PC-3 (cell line): ENCODE measurements at places on chromosomes 12 and 14.

GRCh38 chr14:99479906-99480869 lies at the start of gene SETD3:
Gene SETD3 (minus strand): TSS chr14:99480859. CDS start chr14:99465805, 15,054 bp downstream.
- DNase-seq, result peak; percentile 54

- no peak for DNase-seq
Observed at GRCh38 chr12:51160814-51161459, 12.0 kb downstream of the TFCP2 start.

- no peak for DNase-seq
Observed at GRCh38 chr14:80109055-80109454, 102.2 kb downstream of the DIO2 start.

- DNase-seq, result no peak
Observed at GRCh38 chr12:49776858-49777257, 35.5 kb downstream of the TMBIM6 start.

DNA sequence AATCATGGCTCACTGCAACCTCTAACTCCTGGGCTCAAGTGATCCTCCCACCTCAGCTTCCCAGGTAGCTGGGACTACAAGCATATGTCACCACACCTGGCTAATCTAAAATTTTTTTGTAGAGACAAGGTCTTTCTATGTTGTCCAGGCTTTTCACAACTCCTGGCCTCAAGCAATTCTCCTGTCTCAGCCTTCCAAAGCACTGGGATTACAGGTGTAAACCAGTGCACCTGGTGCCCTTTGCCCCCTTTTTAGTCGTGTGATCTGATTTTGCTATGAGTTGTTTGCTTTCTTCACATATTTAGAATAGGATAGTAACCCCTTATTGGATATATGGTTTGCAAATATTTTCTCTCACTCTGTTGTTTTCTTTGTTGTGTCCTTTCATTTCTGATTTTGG lies 1.7 kb upstream of the RAD52 start:
- DNase-seq, result no peak

GRCh38 chr12:130863298-130863697 lies 8.6 kb upstream of the RAN start:
- DNase-seq, result no peak

DNA sequence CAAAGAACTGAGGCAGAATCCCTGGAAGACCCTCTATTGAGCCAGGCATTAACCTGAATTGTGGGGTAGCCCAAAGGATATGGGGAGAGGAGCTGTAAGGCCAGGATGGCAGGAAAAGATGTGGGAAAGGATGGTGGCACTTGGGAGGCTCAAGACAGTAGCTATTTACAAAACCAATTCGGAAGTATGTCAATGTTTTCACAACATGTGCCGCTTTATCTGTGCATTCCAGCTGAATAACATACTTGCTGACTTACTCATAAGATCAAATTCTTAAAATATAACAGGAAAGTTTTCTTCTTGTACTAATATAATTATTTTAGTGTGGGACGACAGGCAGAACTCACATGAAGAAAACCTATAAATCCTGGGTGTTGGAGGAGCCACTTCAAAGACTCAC lies 10.6 kb downstream of the BBS10 start:
- peak; percentile 49 for DNase-seq

- DNase-seq, result no peak
Observed at GRCh38 chr14:106802413-106803364, 1276.3 kb downstream of the TMEM121 start.

- no peak for DNase-seq
Observed at GRCh38 chr14:39276005-39276404, 42.3 kb downstream of the MIA2 start.

DNA sequence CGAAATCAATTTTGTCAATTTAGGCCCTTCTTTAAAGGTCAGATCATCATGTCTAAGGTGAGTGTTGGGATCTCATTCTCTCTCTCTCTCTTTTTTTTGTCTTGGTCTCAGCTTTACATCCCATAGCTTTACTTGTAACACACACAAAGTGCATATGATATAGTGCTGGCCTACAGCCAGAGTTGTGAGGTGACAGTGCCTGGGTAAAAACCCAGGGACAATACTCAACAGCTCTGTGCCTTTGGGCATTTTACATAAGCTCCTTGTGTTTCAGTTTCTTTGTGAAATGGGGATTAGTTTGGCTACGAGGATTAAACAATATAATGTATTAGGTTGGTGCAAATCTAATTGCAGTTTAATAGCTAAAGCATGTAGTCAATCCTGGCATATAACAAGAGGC lies 40.2 kb downstream of the GRIP1 start:
- no peak for DNase-seq

GRCh38 chr12:22034709-22035506 lies 11.1 kb upstream of the CMAS start:
- no peak for DNase-seq

DNA sequence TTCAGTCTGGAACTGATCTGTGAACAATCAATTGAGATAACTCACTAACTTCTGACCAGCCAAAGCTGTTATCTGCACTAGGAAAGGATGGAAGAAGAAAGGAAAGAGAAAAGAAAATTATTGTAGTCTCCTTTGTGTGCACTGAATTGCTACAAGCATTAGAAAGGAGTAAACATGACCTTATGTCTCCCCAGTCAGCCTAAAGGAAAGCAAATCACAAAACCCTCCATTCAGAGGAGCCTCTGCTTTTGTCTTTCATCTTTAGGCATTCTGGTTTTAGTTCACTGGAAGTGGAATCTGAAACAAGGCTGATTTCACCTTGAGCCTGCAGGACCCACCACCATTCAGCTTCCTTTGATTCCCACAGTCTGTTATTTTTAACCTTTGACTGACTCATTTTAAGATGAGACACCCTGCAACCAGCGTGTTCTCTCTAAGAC lies 26.0 kb downstream of the TBX3 start:
- DNase-seq, result no peak

- peak; percentile 68 for DNase-seq
Observed at GRCh38 chr14:61730756-61731373, 31.4 kb upstream of the SNAPC1 start.

- peak; percentile 39 for DNase-seq
Observed at GRCh38 chr14:34050606-34051005, 99.7 kb upstream of the EGLN3 start.

GRCh38 chr14:102499401-102500157 lies 10.0 kb downstream of the ANKRD9 start:
- no peak for DNase-seq

- no peak for DNase-seq
Observed at GRCh38 chr12:13258197-13258596, 61.7 kb downstream of the EMP1 start.

DNA sequence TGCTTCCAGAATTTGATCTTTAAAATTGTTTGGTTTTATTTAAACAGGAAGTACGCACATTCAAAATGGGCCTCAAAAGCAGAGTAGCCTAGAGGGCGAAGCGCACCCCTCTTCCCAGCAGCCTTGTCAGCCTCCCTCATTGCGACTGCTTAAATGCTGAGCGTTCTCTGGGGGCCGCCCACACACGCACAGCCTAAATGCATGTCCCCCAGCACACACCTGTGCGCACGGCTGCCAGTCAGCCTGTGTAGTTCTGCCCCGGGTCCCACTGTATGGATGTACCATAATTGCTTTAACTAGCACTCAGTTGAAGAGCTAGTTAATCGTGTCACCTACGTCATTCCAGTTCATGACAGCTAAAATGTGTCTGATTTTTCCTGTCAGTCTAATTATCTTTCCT lies 79.3 kb downstream of the TESC start:
- DNase-seq, result no peak

DNA sequence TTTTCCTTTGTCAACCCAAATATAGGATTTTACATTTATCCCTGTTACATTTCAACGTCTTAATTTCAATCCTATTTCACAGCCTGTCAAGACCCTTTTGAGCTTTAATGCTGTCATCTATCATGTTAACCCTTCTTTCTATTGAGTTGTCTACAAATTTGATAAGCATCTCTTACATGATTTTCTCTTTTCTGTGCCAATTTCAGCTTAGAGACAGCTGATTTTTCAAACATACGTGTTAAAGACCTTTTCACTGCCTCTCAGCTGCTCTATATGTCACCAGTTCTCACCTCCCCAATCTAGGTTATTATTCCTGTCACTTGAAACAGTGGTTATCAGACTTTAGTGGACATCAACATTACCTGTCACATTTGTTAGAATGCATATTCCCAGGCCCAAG lies 181.3 kb downstream of the GXYLT1 start:
- DNase-seq, result no peak

GRCh38 chr14:55271572-55272298 lies 514 bp downstream of the FBXO34 start:
- peak; percentile 69 for DNase-seq

- DNase-seq, result peak; percentile 31
Observed at GRCh38 chr12:11347810-11348209, 37.6 kb upstream of the PRB4 start.

- peak; percentile 92 for DNase-seq
Observed at GRCh38 chr12:75196865-75197264, 12.8 kb downstream of the KCNC2 start.

- DNase-seq, result no peak
Observed at GRCh38 chr14:99025418-99025817, 246.6 kb downstream of the BCL11B start.

GRCh38 chr12:99039367-99040120 lies 394.5 kb downstream of the APAF1 start:
- DNase-seq, result no peak

GRCh38 chr12:46811185-46811584 lies 14.6 kb downstream of the SLC38A4 start:
- DNase-seq, result no peak

DNA sequence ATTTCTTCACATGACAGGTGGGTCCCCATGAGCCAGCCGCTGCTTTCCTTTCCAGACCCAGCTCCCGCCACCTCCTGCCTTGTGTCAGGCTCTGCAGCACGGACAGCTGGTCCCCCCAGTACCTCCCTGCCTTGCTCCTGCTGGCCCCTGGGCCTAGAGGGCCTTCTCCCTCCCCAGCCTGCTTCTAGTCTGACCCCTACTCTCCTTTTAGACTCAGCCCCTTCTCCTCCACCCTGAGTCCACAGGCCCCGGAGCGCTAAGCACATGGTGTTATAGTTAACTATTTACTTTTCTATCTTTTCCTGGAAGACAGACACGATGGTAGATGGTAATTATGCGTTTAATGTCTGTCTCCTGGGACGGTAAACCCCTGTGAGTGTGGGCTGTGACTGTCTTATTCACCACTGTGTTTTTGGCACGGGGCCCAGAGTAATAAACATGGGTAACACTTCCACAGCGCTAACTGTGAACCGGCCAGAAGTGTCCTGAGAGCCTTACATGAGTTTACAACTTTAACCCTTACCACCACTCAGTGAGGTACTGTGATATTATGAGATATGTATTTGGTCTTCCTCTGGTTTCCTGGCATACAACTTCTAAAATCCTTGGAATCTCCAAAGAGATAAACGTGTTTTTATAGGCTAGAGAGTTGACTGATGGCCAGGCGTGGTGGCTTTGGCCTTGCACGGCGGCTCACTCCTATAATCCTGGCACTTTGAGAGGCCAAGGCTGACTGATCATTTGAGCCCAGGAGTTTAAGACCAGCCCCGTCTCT lies 41.2 kb downstream of the DGLUCY start:
- peak; percentile 70 for DNase-seq

DNA sequence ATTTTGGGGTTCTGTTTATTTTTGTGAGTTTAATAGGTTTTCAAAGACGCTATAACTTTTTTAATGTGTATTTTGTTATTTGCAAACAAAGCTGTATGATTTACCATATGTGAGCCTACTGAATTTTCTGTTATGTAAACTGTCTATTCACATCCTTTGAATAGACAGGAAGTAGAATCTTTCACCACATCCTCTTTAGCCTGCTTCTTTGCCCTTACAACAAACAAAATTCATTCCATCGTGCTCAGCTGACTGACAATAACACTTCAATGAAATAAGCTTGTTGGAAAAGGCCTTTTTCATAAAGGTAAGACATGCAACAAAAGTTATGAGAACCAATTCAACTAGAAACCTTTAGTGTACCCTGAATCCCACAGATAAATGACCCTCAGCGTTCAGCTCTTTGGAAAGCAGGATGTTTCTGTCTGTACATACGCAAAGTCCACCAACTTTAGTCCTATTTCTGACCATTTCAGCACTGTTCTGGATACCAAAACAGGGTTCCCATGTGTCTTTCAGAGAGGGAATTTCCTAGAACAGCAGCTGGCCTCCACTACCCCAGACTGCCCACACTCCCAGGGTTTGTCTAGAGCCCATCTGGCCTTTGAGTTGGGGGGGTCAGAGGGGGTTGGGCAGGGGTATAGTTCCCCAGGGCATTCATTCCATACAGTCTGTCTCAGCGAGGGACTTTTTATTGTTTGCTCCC lies 71.3 kb downstream of the DUSP6 start:
- peak; percentile 29 for DNase-seq

DNA sequence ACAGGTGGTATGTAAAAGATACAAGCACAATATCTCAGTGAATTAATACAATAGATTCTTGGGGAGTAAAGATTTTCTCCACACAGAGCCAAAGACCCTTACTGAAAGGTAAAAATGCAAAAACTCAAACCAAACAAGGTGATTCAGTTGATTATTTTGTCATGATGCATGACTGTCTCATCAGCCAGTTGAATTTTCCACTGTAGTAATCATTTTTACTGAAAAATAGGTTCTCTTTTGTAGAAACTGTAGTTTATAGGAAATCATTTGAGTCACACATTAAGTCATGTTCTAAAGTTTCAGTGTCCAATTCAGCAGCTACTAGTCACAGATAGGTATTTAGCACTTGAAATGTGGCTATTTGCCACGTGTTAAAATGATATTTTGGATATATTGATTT lies 53.6 kb downstream of the PPFIA2 start:
- DNase-seq, result no peak
